ENCODE measurements at places on chromosomes 2 and 18. TPM values are rescaled to one million over a fixed set of nuclear protein-coding genes. Genes with fewer than 3 reads are reported as not detected.

The ALPP gene
- not detected for total RNA-seq

The PDE11A gene
- under 0.01 TPM for total RNA-seq

The OTOF gene
- 0.14 TPM for total RNA-seq

The AQP4 gene
- not detected for total RNA-seq

The LCT gene
- total RNA-seq = not detected

The DSG4 gene
- total RNA-seq = not detected

The OTOS gene
- total RNA-seq = not detected

The C18orf32 gene
- total RNA-seq = 4.4 TPM

The AMER3 gene
- not detected for total RNA-seq

The TEKT4 gene
- not detected for total RNA-seq

The MEP1B gene
- total RNA-seq = not detected

The ICOS gene
- total RNA-seq = not detected

The NEU2 gene
- not detected for total RNA-seq

The LONRF2 gene
- 0.28 TPM for total RNA-seq

The STEAP3 gene
- total RNA-seq = 18.2 TPM
